Renal cortex interstitium (tissue), 15 donors: ENCODE measurements at places on chromosomes 12 and 14. TPM values are rescaled to one million over a fixed set of nuclear protein-coding genes. Genes with fewer than 3 reads are reported as not detected.

The TGM1 gene
- polyA plus RNA-seq: 2.1 TPM

The OTOGL gene
- 0.59 TPM for polyA plus RNA-seq

The MEG3 gene
- 138 TPM for polyA plus RNA-seq

The TBX5 gene
- not detected for polyA plus RNA-seq

The METTL1 gene
- 31.5 TPM for polyA plus RNA-seq

The CD69 gene
- 3.4 TPM for polyA plus RNA-seq

DNA sequence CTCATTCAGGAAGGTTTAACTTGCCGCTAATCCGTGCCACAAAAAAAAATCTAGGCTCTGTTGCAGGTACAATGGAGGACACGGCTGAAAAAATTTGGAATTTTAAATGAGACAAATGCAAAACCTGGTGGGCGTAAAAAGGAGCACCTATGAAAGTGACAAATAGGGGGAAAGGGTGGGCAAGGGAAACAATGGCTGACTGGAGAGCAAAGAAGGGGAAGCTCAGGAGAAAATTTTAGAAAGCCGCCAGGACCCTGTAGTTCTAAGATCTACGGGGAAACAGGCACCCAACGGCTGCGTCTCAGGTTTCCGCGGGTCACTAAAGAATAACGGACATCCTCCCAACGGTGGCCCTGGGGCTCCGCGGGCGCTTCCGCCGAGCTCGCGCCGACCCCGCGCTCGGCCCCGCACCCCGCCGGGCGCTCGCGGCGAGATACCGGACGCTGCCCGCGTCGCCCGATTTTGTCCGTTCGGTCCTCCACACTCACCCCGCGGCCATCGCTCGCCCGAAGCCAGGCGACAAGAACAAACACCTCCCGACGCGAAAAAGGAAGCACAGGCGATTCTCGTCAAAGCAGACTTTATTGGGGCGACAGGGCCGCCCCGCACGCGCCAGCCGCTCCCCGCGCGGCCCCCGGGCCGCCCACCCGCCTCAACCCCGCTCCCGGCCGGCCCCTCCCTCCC, 1.1 kb upstream of the YY1 start:
- no peak for DNase-seq

DNA sequence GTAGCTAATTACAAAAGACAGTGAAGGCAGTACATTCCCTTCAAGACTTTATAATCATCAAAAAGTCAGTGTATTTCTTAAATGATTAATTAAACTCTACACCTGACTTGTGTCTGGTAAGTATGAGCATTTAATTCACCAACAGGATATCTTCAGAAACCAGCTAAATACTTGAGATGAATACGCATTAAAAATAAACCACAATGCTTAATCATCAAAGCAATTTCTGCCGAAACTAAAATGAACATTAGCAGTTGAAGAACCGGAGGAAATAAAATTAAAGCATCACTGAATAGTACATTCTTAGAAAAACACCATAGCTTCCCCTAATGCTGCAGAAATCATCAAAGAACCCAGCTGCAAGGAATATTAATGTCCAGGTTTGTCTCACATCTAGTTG, 32.7 kb downstream of the SLC25A21 start:
- no peak for DNase-seq

DNA sequence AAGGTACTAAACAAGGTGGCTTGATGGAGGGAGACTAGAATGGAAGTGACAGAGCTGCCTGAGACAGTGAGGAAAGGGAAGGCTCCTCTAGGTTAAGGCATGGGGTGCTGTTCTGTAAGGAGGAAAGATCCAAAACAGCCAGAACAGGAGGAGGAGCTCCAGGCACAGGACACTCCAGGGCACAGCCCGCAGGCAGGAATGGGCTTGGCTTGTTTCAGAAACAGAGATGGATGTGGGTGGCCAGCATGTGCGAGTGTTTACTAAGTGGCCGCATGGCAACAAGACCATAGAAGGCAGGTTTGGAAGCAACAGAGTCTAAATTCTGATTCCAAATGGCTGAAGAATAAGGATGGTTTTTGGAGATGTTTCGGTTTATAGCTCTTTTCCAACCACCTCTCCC, 889.1 kb downstream of the AACS start:
- DNase-seq: no peak

- DNase-seq: no peak
Measured at GRCh38 chr14:26527095-26527494, 70.7 kb downstream of the NOVA1 start.
